ENCODE measurements at places on chromosomes 6 and 20.

- DNase-seq: no peak
Observed at GRCh38 chr20:24942679-24943078, 6.4 kb upstream of the CST7 start.

DNA sequence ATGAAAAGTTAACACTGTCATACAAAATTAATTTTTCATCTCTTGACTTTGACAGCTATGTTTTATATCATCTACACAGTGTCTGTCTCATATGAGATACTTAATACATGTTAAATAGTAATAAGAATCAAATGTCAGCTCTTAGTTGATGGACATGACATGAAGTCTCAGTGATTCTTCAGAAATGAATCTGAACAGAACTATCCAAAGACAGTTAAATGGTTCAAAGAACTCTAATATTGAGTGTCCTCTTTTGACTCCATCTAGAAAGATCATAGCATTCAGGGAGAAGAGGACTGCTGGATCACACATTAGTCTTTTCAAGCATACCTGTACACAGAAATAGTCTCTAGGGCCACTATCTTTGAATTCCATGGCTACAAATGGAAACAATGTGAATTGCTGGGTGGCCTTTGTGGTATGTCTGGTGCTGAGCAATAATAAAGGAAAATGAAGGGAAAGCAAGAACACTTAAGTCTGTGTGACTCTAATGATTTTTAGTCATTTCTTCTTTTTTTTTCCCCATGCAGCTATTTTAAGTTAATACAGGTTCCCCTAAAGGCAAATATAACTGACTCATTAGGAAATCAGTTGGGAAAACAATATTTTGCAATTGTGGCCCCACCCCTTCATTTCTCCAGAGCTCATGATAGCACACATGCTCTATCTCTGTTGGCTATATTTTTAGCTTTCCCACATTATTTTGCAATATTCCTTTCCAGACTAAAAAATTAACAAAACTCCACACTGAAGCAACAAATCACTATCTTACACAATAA, 367.5 kb downstream of the GRIK2 start:
- DNase-seq: peak; percentile 98

DNA sequence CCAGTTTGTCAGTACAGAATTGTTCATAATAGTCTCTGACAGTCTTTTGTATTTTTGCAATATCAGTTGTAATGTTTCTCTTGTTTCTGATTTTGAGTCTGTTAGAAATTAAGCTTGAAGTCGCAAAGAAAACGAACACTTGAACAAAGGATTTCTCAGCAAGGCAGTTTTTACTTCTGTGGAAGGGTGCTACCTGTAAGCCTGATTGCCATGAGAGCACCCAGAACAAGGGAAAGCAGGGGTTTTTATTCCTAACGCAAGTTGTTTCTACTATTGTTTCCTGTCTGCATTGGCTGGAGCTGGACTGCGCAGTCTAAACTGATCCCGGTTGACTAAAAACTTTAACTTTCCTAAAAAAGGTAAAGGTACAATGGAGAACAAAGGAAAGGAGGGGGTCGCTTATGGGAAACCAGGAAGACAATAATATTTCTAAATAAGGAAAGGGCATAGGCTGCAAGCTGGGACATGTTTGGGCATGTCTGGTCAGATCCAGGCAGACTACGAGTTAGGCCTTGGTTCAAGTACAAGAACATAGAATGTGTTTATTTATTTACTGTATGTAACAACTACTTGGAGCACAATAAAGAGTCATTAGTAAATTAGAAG, 28.5 kb downstream of the HLA-B start:
- no peak for DNase-seq

- peak; percentile 69 for DNase-seq
Observed at GRCh38 chr6:32439602-32440214, at the start of gene HLA-DRA. HLA-DRA (plus strand) TSS chr6:32439887; CDS start chr6:32439951, 64 bp downstream.

- DNase-seq: peak; percentile 51
Observed at GRCh38 chr6:38407192-38407591, 232.5 kb downstream of the BTBD9 start.

- peak; percentile 27 for DNase-seq
Observed at GRCh38 chr6:57173056-57173885, 1.1 kb downstream of the BAG2 start.

DNA sequence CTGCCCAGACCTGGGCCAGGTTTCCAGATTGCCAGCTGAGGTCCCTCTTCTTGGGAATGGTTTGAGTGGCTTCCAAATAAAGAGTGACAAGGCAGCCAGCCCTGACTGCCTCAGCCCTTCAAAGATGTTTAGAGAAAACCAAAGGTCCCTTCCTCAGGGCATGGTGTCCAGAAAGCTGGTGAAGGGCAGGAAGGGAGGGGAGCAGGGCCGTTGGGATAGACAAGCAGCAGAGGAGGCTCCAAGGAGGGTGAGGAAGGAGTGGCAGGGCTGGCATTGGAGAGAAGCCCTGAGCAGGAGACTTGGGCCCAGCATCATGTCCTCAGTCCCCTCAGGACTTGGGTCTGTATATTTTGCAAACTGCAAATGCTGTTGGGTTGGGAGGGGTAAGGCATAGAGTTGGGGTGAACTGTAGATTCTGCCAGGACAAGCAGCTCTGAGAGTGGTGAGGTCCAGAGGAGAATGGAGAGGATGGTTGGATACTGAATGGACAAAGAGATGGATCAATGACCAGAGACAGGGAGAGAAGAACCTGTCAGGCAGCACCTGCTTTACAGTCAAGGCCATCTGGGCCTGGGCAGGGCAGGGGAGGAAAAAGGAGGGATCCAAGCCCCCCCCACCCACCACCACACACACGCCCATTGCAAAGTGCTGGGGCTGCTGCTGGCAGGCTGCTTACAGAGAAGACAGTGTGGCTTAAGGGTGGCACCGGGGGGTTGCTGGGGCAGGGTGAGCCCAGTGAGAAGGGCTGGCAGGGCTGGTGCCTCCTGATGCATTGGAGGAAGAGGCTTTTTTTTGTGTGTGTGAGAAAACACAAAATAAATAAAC, 5.5 kb upstream of the DSN1 start:
- DNase-seq: no peak

DNA sequence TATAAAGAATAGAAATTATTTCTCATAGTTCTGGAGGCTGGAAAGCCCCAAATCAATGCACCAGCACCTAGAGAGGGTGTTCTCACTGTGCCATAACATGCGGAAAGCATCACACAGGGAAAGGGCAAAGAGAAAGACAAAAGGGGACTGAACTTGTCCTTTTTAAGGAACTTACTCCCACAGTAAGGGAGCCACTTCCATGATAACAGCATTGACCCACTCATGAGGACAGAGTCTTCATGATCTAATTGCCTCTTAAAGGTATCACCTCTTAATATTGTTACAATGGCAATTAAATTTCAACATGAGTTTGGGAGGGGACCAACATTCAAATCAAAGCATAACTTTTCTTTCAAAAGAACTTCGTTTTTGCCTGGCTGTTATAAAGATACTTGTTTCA, 582.2 kb upstream of the ARID1B start:
- DNase-seq: no peak

DNA sequence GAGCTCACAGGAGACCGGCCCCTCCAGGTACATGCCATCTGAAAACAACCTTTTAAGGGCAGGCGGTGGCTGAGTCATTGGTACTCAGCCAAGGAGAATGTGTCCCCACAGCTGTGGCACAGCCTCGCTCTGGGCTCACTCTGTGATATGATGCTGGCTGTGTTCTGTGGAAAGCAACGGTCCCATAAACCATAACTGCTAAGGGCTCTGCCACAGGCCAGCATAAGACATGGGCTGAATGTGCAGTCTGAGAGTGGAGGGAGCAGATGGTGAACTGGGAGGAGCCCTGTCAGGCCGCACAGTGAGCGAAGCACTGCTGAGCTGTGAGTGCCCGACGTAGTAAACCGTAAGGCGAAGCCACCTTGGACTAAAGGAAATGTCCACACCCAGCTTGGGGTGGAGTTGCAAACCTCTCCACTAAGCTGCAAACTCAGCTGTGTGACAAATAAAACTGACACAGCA, 375.8 kb downstream of the THBS2 start:
- DNase-seq: no peak

DNA sequence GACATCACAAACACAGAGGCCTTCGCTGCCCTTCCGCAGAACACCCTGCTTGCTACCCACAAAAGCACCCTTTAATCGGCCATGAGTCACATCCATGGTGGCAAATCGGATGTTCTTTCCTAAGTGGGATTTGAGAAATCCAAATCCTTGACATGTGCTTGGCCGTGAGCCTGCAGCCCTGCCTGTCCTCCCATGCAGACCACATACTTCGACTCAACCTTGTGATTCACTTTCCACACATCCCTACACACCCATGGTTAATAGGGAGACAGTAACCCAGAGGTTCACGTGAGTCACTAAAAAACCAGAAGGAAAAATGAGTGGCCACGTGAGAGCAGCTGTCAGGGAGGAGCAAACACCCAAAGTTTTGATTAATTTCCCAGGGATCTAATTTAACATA, 19.4 kb downstream of the RAMACL start:
- no peak for DNase-seq

GRCh38 chr20:9403448-9403847, 110.9 kb upstream of the LAMP5 start:
- DNase-seq: peak; percentile 26

DNA sequence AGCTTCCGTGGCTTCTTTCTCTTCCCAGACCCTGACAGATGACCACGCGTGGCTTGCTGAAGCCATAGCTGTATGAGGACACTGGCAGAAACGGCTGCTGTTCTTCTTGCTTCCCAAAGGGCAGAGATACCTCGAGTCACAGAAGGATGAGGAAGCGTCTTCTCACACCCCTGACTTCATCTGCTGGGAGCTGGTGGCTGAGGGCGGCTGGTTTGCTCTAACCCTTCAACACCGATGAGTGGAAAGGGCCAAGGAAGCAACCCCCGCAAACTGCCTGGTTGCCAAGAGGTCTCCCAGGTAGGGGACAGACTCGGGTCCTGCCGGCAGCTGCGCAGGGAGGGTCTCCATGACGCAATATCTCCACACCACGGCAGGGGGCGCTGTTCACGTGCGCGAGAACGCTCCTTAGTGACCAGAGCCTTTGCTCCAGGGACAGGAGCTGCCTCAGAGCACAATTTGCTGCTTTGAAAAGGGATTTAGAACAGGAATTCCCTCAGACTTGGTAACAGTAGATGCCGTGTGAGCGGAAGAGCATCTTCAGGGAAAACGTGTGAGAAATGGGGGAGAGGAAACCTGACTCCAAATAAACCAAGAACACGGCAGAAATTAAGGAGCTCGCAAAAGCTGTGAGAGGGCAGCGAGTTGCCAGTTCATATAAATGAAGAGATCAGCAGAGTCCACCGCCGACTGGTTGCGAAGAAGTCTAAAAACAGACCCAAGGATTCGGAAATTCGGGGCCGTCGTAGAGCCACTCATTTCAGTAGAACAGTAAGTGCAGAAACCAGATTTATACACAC, 80.2 kb downstream of the ERMARD start:
- DNase-seq: peak; percentile 31

DNA sequence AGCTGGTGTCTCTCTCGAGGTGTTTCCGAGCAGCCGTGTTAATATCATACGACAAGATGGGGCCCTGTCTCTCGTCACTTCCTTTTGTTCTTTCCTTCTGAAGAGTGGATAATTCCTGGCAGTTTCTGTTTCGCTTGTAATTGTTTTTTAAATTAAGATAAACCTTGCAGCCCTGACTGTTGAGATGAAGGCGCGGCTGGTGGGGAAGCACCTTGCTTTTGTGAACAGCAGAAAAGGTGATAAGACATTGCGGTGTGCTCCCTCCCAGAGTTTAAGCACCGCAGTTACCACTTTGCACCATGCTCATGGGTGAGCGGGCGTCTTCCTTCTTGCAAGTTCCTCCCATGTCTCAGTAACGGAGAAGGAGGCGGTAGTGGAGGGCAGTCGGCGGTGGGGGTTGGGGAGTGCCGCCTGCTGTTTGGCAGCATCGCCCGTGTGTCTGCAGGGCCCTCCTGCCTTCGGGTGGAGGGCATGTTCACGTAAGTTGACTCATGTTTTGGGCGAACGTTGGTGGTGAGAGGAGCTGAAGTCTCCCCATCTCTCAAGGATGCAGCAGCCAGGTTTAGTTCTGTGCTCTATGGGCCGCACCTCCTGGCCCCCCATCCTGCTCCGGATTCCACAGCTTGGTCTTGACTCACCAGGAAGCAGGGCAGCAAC, 345.9 kb downstream of the TAF4 start:
- no peak for DNase-seq

- DNase-seq: peak; percentile 73
Observed at GRCh38 chr20:59163631-59164530, at the start of gene ZNF831. ZNF831 (plus strand) TSS chr20:59163821; CDS start chr20:59191020, 27,199 bp downstream.

DNA sequence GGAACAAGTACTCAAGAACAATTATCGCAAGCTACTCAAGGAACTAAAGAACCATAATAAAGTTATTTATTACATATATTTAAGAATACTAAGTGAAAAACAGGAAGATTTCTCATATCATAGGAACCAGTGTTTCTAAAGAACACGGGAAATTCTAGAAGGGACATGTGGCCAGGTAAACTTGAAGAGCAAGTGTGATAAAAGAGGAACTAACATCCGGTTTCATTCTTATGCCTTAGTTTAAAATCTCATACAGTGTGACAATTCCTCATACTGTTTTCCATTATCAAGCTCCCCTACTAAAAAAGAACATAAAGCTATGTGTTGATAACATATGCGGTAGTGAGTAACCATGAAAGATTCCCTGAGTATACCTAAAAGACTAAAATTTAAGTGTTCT, 163.5 kb upstream of the SHLD1 start:
- DNase-seq: peak; percentile 37

DNA sequence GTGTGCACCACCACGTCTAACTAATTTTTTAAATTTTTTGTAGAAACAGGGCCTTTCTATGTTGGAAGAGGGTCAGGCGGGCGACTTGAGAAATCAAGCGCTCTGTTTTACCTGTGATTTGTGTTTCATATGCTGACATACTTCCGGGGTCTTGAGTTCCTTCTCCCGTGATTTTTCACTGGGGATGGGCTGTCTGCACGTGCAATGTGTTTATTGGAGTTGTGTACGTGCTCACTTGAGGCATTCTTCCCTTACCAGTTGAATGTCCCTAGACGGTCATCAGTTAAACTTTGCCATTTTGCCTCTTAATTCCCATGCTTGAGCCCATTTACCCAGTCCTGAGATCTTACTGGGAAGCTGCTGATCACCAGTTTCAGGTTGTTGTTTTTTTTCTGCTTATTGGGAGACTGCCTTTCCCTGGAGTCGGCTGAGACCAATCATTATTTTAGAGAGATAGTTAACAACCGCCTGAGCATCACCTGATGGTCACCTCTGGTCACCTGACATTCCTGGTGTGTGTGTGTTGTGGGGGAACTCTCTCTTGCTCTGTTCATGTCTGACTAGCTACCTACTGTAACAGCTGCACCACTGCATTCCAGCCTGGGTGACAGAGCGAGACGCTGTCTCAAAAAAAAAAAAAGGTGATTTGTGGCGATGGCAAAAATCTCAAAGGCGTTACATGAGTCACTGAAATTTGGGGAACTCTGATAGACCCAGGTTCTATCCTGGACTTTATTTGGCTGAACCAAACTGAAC, 34.8 kb upstream of the NCOA3 start:
- DNase-seq: no peak
